RCC 7860 (cell line): ENCODE measurements at places on chromosomes 2 and 18.

GRCh38 chr18:71107244-71107643 lies 818.4 kb downstream of the SOCS6 start:
- no peak for DNase-seq

DNA sequence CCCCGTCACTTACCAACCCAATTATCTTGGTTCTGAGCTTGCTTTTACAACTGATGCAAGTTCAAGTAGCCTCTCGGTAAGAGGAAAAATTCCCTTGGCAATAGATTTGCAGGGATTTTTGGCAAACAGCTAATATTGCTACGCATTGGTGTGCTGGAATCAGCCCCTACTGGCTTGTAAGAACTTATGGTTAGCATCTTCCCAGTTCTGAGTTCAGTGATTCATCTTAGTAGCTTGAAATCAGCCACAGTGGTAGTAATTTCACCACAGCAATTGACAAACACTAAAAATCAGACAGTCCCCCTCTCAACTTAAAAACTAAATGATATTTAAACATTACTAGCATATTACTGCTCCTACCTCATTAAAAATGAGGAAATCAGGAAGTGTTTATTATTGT lies 5.9 kb upstream of the RAX start:
- no peak for DNase-seq

DNA sequence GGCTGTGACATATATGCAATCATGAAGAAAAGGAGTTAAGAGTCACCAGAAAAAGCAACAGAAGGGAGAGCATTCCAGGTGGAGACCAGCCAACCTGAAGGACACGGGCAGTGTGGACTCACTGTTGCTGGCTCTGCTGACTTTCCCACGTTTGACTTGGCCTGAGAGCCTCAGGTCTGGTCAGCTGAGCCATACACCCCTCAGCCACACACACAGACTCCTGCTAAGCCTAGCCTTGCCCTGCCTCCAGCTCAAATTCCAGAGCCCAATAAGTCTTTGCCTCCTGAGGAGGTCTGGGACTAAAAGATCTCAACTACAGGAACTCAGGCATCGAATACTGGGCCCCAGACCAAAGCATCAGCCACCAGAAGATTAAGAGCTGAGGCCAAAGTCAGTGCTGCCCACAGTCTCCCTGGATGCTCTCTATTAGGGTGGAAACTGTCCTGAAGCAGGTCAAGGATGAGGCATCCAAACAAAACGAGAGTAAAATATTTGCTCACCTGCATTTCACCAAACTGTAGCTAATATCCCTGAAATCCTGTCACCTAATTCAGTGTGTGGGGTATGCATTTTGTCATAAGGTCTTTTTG lies 23.3 kb downstream of the CACNB4 start:
- no peak for DNase-seq

DNA sequence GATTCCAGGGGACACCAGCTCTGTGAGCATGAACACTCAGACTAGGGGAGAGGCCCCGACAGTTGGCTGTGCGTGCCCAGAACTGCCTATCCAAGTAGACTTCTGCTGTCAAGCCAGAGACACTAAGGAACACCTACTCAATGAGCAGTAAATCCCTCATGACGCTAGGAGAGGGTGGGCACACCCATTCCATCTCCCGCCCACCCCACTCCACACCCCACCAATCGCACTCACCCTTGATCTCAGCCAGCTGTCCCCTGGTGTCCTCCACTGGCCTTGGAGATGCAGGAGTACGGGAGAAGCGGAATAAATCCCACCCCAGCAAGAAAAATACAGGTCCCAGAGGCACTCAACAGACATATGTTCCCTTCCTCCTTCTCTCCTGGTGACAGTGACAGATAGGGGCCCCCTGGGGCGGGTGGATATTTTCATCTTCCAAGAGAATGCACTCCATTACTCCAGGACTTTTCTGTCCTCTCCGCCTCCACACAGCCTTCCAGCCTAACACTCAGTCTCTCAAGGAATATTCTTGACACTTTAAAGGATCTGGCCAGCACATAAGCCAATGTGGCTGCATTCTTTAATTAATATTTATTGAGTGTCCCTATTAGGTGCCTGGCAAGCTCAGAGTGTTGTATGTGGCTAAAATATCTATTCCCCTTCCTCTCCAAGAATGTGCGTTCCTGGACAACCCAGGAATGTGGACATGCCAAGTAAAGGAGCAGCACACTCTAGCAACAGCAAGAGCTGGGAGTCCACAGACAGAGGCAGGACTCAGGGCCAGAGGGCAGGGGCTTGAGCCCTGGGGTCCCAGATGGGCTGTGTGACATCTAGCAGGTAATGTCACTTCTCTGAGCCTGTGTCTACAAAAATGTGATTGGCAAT lies 13.1 kb upstream of the SMAD7 start:
- no peak for DNase-seq

- DNase-seq = no peak
Measured at GRCh38 chr2:218405086-218405745, 5.5 kb downstream of the CTDSP1 start.
